ENCODE measurements at places on chromosomes 16 and 17.
A peak's percentile ranks its signal among the peaks of the same experiment; 100 is the strongest.

DNA sequence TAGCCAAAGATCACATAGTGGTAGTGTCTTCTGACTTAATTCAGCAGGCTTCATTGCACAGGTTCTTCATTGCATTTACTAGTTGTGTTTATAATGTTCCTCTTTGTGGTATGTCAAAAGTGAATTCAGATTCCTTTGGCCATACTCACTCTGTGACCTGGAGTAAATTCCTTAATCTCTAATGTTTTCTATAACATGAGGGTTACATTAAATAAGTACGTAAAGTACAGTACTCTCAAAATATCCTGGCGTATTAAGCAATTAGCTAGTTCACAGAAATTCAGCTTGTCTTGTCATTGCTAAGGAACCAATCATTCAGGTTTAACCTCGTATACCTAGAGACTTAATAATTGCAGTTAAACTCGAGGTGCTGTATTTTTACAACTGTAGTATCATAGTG is 4.2 kb downstream of the RPS6KB1 start:
- DNase-seq = no peak

- DNase-seq = no peak
Measured at GRCh38 chr17:83029571-83029970, 49.8 kb upstream of the METRNL start.

DNA sequence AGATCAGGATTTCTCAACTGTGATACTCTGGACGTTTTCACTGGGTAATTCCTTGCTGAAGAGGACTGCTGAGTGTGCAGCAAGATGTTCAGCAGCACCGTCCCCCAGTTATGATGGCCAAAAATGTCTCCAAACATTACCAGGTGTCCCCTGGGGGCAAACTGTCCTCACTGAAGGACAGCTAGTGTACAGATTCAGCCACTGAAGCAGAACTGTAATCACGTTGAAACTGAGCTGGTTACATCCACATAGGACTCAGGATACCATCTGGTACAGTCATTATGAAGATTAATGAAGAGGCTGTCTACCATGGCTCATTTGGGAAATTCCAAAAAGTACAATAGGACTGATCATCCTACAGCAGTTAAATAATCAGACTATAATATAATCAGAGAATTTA is 43.3 kb upstream of the GINS3 start:
- DNase-seq = no peak

DNA sequence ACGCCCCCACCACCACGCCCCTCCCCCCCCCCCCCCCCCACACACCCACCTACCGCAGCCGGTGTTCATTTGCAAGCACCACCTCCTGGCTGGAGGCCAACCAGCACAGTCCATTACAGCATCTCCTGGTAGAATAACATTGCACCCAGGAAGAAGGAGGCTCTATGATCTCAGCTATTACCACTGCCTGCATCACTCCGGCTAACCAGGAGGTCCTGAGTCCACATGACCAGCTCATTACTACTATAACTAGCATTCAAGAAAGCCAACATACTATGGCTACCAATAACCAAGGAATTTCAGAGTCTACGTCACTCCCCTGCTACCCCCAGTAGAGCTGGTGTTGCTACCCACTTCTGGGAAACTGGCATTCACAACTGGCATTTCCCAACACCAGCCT is 81.1 kb upstream of the ALOX12 start:
- DNase-seq = peak; percentile 78

- peak; percentile 14 for DNase-seq
Measured at GRCh38 chr16:29230671-29231096, 175.8 kb downstream of the NPIPB11 start.

- DNase-seq = no peak
Measured at GRCh38 chr17:74224959-74225725, 11.8 kb downstream of the TTYH2 start.

DNA sequence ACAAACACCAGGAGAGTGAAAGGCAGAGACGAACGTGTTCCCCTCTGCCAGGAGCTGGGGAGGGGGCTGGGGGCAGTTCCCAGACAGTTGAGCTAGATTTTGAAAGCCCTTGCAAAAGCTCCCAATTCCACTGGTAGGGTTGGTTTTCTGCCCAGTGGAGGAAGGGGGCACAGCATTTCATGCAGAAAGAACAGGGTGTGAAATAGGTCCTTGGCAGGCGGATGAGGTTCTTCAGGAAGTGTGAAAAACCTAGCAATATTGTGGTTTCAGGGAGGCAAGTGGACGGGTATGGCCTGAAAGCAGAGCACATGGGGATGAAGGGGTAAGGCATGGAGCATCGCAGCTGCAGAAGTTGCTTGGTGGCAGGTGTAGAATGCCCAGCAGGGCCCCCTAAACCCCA is 248.3 kb downstream of the KATNIP start:
- DNase-seq = no peak

GRCh38 chr16:80191928-80192327 is 348.9 kb upstream of the DYNLRB2 start:
- peak; percentile 24 for DNase-seq

- no peak for DNase-seq
Measured at GRCh38 chr16:24978370-24978914, 36.7 kb downstream of the ARHGAP17 start.

- DNase-seq = no peak
Measured at GRCh38 chr16:58222532-58223316, 24.8 kb upstream of the CSNK2A2 start.

DNA sequence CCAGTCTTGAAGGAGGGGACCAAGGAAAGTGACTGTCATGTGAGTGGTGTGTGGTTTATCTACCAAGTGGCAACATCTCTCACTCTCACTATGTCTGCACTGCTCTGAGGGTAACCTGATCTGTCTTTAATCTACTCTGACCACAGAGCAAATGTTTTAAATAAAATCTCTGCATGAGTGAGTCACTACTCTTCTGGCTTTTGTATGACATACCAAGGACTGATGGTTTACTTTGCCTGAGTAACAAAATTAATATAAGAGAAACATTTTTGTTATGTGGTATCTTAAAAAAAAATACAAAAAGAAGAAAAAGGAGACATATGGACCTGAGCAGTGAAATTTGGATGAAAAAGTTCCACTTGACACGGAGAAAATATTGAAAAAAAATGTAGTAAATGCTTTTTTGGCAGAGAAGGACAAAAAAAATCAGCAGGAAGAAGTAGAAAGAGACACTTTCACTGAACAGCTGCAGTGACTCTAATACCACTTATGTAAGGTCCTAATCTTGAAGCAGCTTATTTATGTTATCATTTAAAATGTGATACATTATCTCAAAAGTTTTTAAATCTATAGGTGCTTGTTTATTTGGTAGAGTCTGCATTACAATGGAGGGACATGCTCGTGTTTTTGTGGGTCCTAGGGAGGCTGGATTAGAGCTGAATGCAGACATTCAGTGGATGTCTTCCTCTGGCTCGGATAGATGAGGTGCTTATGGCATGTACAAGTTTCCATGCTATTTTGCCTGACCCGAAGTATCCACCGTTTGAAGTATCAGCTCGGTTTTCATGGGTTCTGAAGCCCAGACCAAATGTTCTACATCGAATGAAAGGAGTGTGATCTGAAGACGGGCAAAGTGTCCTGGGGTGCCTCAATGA is 240.7 kb downstream of the MAP2K6 start:
- DNase-seq = peak; percentile 88

DNA sequence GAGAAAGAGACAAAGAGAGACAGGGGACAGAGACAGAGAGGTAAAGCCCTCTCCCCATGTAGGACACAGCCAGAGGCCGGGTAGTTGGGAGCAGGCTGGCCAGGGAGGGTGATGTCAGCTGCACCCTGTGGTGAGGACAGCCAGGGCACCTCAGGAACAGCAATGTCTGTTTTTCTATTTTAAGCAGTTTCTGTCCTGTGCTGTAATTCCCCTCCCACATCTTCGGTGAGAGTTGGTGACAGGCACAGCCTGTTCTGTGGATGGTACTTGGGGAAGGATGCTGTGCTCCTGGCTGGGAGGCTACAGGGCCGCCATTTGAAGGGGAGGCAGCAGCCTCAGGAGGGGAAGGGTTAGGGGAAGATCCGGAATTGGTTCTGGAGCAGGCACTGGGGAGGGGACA is 163.5 kb downstream of the SDK2 start:
- no peak for DNase-seq

DNA sequence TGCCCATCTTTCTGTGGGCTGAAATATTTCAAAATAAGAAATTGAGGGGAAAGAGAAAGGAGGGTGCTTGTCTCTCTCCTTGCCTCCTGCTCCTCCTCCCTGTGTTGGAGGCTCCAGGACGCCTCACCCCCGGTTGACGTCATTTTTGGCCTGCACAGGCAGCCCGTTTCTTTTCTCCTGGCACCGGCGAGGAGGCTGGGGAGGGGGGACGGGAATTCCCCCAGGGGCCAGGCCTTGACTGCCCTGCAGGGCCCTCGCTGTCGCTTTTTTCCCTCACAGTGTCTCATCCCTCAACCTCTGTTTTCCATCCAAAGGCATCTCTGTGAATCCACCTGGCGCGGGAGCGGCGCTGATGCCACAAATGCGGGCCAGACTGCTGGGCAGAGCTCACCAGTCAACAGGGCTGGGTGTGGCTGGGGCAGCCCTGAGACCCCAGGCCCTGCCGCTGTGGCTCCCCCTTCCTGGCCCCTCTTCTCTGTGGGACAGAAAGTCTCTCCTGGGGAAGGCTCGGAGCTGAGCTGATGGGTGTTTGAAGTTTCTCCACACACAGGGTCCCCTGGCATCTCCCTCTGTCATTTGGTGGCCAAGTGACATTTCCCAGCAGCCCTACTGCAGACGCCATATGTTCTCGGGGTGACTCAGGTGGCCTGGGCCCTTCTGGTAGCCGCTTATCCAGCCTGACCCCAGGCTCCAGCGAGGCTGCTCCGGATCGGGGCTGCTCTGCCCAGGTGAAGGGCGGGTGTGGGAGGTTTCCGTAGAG is 16.0 kb downstream of the CENPX start:
- no peak for DNase-seq

GRCh38 chr16:2970563-2970962 is 1.4 kb downstream of the PAQR4 start:
- DNase-seq = no peak

GRCh38 chr17:79836510-79836971 is 2.7 kb downstream of the CBX4 start:
- peak; percentile 56 for DNase-seq

DNA sequence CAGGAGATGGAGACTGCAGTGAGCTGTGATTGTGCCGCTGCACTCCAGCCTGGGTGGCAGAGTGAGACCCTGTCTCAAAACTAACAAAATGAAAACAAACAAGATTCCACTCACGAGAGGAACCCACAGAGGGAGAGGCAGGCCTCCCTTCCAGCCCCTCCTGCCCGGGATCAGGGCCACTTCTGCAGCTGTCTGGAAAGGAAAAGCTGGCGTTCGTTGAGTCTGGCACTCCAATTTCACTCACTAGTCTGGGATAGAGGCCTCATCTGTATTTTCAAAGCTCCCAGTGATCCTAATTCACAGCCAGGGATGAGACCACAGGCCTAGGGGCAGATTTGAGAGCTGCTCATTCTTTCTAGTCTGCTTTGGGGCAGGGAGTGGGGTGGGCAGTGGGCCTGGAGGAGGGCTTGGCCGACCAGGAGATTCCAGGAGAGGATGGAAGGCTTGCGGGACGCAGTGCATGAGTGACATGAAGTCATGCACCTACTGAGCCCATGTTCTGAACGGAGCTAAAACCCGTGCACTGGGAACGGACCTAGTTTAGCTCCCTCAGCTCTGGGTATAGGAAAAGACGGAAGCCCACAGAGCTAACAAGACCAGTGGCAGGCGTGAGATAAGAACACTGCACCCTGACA is 54.0 kb downstream of the COTL1 start:
- no peak for DNase-seq

GRCh38 chr17:3735515-3735914 is 11.8 kb downstream of the HASPIN start:
- no peak for DNase-seq

GRCh38 chr17:40056379-40057015 is 2.3 kb upstream of the MED24 start:
- no peak for DNase-seq

DNA sequence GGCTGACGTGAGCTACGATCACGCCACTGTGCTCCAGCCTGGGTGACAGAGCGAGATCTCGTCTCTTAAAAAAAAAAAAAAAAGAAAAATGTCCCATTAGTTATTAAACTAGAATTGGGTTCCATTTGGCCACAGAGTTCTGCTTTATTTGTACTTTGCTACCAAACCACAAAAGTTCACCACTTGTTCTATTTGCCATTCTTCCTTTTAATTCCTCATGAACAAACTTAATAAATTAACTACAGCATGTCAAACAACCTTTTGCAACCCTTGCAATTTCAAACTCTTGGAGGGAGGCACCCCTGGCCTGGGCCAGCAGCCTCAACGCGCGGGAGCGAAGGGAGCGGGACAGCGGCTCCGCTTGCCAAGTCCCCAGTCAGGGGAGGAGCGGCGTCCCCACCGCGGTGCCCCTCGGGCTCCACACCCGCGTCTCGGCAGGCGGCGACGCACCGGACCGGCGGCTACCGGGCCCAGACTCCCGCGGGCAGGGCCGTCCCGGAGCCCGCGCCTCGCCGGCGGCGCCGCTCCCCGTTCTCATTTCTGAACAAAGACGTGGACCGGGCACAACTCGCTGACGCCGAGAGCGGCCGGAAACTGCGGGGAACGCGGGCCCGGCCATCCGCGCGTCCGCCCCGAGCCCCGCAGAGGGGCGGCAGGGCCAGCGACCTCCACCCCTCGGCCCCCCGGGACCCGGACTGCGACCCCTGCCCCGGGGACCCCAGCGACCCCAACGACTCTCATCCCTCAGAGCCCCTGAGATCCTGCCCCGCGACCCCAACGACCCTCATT is 775 bp downstream of the CYTH1 start:
- DNase-seq = no peak

- no peak for DNase-seq
Measured at GRCh38 chr17:19242323-19242722, 5.2 kb downstream of the EPN2 start.

GRCh38 chr17:35906926-35907637 is 23.5 kb downstream of the RDM1 start:
- DNase-seq = no peak

- no peak for DNase-seq
Measured at GRCh38 chr17:68184141-68184571, 63.7 kb upstream of the AMZ2 start.

GRCh38 chr16:12796498-12796897 is 7.2 kb downstream of the CPPED1 start:
- no peak for DNase-seq

DNA sequence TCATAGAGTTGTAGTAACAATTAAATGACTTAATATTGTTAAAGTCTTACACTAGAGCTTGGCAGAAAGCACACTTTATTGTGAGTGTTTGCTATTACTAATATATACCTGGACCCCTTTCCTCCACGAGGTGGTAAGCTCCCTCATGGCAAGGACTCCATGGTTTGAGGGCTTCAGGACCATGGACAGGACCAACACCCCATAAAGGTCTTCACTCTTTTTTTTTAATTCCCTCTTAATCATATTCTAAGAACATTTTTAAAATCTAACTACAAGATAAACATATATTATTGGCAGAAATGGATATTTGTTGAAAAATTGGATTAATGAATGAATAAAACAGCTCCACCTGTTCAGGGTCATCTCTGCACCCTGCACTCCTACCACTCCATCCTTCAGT is 154.5 kb downstream of the CBLN1 start:
- no peak for DNase-seq

All from fibroblast of gingiva (primary cell).